WERI-Rb-1 (cell line): ENCODE measurements at places on chromosomes 13 and 19.

DNA sequence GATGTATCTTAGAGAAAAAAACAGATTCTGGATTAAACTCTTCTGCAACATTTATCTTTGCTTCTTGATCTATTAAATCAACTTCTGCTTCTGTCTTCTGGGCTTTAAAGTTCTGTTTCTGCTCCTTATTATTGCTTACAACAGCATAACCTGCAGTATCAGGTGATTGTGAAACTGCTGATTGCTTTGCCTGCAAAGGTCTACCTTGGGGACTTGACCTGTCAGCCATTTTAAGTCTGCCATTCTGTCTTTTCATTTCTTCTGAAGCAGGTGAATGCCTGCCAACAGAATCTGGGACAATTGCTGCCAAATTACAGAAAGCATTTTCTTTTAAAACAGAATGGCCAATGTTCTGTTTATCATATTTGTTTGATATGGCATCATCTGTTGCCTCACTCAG, 31.1 kb downstream of the TEX30 start:
- DNase-seq: no peak

- DNase-seq: no peak
These were observed 70.0 kb downstream of the GPC6 start for GRCh38 chr13:93296584-93296983.

DNA sequence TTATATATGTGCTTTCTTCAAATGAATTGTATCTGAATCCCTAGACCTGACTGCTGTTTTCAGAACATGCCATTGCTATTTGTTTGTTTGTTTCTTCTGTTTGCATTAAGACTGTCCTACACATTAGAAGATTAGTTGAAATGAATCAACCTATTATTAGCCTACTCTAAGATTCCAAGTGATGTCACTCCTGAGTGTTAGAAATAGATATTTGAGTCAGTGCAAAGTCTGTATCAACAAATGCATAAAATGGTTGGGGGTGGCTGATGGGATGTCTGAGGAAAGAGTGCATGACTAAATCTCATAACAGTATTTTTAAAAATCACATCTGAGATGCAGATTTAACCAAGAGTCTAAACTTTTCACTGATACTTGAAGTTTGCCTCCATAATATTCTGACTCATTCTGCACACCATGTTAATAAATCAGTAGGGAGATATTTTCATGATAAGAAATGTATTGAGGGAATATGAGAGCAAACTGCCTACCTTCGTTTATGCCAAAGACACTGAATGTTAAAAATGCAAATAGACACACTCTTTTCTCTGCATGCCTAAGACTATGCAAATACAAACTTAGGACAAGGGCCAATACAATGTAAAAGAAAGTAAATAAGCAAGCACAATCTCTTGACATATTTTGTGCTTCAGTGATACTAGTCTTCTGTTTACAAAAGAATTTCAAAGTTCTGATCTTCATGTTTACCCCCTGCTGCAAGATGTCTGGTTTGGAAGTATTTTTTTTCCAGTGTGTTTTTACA, 253.3 kb downstream of the LIG4 start:
- DNase-seq: no peak

GRCh38 chr19:45477186-45477585, 9.4 kb downstream of the FOSB start:
- no peak for DNase-seq

GRCh38 chr19:44757735-44758505, 9.4 kb downstream of the BCL3 start:
- no peak for DNase-seq

GRCh38 chr19:36010402-36010801, 1.8 kb upstream of the SYNE4 start:
- no peak for DNase-seq

DNA sequence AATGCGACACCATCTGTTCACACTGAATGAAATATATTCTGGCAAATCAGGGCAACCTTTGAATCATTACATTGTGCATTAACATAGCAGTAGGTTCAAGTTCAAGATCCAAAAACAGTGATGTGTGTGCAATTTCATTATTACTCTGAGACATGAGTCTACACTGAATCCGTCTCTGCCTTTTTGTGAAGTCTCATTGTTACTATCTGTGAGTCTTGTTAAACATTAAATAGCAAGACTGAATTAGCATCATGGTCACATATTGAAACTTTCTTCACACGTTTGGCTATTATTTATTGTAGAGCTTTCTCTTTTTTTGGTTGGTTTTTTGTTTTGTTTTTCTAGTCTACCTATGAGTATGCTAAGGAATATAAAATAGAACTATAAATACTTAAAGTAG, 117.1 kb upstream of the SLITRK5 start:
- DNase-seq: no peak

- DNase-seq: no peak
These were observed 31.0 kb upstream of the COX7A1 start for GRCh38 chr19:36183245-36183628.

GRCh38 chr13:83352391-83352790, 529.9 kb downstream of the SLITRK1 start:
- no peak for DNase-seq

DNA sequence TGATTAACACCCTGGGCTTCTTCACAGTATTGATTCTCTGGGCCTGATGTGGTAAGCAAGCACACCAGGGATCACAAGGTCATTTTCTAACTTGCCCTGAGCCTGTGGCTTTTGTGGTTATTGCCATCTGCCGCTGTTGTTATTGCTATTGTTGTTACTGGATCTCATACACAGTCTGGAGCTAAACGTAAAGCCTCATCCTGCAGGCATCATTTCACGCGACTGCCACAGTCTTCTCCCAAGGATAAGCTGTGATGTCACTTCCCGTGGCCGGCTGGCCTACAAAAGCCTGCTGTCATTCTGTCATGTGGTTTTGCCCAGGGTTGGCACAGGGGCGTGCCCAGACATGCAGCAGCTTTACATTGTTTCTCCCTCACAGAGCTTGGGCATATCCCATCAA, 154.0 kb upstream of the GPR12 start:
- DNase-seq: peak; percentile 84
